ENCODE measurements at places on chromosomes 16 and 17.

DNA sequence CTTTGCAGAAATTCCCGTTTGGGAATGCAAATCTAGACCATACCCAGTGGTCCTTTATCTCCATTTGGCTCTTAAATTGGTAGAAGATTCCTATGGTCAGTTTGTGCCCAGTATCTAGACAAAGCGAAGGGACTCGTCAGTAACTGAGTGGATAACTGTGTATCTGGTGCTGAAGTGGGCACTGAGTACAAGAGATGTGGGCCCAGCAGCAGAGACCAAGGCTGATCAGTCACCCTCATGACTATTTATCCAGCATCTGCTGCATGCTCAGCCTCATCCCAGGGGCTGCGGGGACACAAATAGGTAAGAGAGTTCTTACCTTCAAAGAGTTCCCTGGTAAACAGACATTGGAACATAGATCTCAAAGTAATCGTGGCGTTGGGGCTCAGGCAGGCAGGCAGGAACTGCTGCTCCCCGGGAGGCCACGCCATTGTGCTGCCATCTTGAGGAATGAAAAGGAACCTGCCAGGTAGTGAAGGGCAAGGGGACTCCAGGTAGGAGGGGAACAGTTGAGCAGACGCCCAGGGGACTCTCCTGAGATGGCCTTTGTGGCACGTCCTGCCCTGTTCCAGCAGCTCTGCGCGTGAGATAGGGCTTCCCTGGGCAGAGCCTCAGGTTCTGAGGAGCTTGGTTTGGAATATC is 10.3 kb downstream of the NT5M start:
- DNase-seq = no peak

DNA sequence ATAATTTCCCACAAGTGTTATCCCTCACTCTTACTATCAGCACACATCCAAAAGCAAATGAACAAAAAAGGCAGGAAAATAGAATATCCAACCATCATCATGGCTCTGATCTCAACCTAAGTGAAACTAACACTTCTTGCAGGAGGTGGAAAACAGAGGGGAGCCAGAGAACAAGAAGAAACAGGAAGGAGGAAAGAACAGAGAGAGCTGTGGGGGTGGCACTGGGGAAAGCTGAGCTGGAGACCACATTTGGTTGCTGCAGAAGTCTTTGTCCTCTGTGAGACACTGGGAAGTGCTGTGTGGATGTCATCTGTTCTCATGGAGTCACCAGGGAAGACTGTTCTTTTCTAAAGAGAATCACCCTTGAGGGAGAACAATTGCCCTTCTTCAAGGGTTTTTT is 34.7 kb downstream of the GRB7 start:
- DNase-seq = no peak

GRCh38 chr17:51257150-51258081 is 2.4 kb downstream of the MBTD1 start:
- no peak for DNase-seq

DNA sequence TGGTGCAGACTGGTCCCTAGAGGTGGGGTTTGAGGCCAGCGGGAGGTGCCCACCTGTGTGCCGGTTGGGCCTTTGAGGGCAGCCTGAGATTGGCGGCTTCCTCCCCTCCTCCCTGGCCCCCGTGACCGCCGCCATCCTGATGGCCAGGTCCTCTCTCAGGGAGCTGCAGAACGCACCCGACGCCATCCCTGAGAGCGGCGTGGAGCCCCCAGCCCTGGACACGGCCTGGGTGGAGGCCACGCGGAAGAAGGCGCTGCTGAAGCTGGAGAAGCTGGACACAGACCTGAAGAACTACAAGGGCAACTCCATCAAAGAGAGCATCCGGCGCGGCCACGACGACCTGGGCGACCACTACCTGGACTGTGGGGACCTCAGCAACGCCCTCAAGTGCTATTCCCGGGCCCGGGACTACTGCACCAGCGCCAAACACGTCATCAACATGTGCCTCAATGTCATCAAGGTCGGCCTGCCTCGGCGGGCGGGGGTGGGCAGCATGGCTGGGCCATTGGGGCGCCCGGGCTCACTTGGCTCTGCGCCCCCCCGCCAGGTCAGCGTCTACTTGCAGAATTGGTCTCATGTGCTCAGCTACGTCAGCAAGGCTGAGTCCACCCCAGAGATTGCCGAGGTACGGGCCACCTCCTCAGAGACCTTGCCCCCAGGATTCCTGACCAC is 2.8 kb downstream of the GPS1 start:
- DNase-seq = no peak

GRCh38 chr17:28029044-28029443 is 13.4 kb upstream of the NLK start:
- no peak for DNase-seq

GRCh38 chr17:69578385-69578936 is 164.0 kb downstream of the MAP2K6 start:
- no peak for DNase-seq

DNA sequence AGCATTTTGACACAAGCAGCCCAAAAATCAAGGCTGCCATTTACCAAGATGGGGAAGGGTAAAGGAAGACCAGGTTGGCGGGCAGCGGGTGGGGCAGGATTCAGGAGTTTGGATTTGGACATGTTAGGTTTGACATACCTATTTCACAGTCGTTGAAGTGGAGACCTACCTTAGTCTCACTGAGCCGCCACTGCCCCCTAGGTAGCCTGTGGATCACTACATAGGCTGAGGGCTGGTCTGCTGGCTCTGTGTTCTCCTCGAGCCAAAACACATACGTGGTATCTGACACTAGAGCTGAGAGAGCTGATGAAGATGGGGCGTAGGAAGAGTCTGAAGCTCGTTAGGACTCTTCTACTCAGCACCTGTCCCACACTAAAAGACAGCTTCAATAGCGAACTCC is 115.1 kb downstream of the HIC1 start:
- peak; percentile 16 for DNase-seq

- DNase-seq = peak; percentile 8
Observed at GRCh38 chr16:12303653-12304052, 327.1 kb downstream of the SNX29 start.

DNA sequence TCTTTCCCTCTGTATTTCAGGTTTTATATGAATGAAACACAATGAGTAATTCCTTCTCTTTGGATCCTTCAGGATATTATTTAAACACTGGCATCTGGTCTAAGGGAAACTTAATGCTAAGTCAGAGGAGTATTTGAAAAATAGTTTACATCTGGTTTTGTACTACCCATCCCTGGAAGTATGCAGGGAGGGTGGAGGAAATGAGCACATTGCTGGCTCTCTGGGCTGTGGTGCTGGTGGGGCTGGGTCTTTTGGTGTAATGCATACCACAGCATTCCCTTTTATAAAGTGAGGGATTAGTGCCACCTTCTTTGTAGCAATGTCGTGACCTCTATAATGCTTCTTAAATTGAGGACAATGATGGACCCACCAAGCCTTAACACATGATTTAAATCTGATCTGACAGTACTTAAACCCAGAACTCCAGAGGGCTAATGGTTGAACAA is 105.5 kb upstream of the AXIN2 start:
- DNase-seq = no peak

GRCh38 chr17:68318103-68318991 is 27.1 kb downstream of the ARSG start:
- peak; percentile 65 for DNase-seq

GRCh38 chr16:68227850-68228553 is 7.9 kb downstream of the ESRP2 start:
- DNase-seq = no peak
